ENCODE measurements at places on chromosomes 7 and 10.

DNA sequence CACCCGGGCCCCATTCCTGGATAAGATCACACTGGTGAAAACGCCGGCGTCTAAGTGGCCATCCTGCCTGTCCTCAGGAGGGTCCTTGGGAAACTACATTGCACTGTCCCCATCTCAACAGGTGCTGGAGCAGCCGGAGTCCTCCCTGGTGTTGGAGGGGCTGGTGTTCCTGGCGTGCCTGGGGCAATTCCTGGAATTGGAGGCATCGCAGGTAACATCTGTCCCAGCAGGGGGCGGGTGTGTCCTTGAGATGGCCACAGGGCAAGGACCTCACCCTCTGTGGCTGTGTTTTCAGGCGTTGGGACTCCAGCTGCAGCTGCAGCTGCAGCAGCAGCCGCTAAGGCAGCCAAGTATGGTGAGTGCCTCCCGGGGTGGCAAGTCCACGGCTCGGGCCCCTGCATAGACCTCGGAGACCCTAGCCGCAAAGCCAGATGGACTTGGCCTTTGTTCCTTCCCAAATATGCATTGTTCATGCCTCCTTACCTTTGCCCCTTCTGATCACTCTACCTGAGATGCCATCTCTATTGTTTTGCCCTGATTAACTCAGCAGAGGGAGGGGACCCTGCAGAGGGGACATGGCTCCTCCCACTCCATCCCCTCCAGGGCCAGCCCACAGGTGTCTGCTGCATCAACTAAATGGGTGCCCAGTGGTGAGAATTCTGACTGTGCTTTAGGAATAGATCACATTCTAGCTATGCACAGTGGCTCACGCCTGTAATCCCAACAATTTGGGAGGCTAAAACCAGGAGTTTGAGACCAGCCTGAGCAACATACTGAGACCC, 23.8 kb downstream of the ELN start:
- DNase-seq: no peak

- DNase-seq: no peak
Observed at GRCh38 chr10:19778996-19779395, 37.2 kb upstream of the PLXDC2 start.

GRCh38 chr7:26055241-26055640, 96.8 kb upstream of the NFE2L3 start:
- no peak for DNase-seq

DNA sequence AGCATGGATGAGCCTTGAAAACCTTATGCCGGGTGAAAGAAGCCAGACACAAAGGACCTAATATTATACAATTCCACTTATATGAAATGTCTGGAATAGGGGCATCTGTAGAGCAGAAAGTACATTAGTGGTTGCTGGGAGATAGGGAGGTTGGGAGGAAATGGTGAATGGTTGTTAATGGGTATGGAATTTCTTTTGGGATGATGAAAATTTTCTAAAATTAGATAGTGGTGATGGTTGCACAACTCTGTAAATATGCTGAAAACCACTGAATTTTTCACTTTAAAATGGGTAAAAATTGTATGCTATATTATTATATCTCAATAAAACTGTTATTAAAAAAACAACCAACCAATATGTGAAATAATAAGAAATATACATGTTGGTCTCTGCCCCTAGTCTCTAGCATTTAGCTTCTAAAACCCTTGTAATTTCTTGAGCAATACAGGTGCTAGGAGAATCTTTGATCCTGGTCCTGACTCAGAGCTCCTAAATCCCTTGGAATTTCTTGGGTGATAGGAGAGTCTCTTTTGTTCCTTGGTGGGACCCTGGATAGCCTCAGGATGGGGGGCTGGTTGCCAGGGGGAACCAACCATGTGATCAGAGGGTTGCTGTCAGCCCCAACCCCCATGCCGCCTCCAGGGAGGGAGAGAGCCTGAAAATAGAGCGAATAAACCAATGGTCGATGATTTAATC, 64.0 kb downstream of the TACR2 start:
- no peak for DNase-seq

GRCh38 chr10:113298616-113299015, 254.2 kb upstream of the HABP2 start:
- DNase-seq: no peak

GRCh38 chr10:80344276-80344675, 12.3 kb downstream of the DYDC1 start:
- DNase-seq: no peak

DNA sequence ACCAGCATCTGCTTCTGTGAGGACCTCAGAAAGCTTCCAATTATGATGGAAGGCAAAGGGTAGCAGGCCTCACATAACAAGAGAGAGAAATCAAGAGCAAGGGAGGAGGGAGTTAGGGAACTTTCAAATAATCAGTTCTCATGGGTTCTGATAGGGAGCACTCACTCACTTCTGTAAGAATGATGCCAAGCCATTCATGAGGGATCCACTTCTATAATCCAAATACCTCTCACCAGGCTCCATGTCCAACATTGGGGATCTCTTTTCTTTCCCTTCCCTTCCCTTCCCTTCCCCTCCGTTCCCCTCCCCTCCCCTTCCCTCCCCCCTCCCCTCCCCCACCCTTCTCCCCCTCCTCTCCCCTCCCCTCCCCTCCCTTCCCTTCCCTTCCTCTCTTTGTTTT, 884.6 kb upstream of the GHITM start:
- no peak for DNase-seq

DNA sequence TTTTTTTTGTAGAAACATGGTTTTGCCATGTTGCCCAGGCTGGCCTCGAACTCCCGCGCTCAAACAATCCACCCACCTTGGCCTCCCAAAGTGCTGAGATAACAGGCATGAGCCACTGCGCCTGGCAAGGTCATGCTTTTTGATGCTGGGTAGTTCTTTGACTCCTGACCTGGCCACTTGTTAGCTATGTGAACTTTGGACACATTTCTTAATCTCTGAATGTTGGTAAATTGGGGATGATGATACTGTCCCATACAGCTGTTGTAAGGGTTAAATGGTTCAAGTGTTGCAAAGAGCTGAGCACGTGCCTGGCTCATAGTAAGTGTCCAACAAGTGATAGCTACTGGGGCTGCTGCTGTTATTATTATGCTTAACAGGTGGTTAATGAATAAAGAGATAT, 2.3 kb downstream of the ZNHIT1 start:
- DNase-seq: no peak

GRCh38 chr10:24341371-24341770, 132.4 kb downstream of the KIAA1217 start:
- DNase-seq: no peak

All from epithelial cell of prostate (primary cell).